ENCODE measurements at places on chromosomes 11 and 22.

DNA sequence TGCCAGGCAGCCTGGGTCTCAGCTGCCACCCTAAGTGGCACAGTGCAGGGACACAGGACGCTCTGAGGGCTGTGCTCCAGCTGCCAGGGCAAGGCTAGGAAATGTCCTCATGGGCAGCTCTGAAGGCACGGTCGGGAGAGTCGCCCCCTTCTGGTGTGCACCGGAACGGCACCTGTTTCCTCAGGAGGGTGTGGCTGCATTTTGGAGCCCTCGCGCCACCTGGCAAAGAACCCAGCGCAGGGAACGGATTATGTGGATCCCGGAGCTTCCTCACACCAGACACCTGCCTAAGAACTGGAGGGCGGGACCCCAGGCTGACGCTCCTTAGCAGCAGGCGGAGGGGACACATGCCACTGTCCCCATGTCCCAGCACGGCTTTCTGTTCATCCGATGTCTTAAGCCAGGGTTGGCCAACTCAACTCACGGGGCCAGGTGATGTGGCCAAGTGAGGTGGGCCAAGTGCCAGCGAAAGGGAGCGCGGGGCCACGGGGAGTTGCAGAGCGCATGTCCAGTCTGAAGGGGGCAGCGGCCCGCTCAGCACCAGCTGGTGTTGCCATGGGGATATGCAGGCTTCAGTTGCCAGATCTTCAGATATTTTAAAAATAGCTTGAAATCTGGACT is 5.1 kb upstream of the SLC22A8 start:
- DNase-seq = no peak

- DNase-seq = peak; percentile 90
Observed at GRCh38 chr11:131674051-131674755, 303.8 kb downstream of the NTM start.

DNA sequence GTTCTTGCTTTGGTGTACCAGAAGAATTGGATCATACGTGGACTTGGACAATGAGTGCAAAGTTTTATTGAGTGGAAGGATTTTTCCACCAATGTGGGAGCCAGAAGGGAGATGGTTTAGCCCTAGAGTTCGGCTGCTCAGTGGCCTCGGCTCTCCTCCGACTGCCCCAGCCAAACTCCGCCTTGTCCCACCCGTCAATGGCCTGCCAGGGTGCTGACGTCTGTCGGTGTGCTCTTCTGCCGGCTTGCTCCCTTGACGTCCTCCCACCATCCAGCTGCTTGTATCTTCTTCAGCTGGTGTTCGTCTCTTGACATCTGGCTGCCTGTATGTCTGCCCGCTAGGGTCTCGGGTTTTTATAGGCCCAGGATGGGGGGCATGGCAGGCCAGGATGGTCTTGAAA is 154.8 kb downstream of the APOL5 start:
- DNase-seq = no peak

GRCh38 chr22:20571531-20572007 is 64.2 kb downstream of the MED15 start:
- no peak for DNase-seq

GRCh38 chr11:112962579-112963367 is 1.6 kb downstream of the NCAM1 start:
- DNase-seq = peak; percentile 51

GRCh38 chr11:34363363-34364084 is 5.7 kb upstream of the ABTB2 start:
- no peak for DNase-seq

- DNase-seq = no peak
Observed at GRCh38 chr11:128550261-128550821, 37.0 kb downstream of the ETS1 start.

- DNase-seq = peak; percentile 10
Observed at GRCh38 chr11:126231725-126232459, 20.3 kb downstream of the FAM118B start.

DNA sequence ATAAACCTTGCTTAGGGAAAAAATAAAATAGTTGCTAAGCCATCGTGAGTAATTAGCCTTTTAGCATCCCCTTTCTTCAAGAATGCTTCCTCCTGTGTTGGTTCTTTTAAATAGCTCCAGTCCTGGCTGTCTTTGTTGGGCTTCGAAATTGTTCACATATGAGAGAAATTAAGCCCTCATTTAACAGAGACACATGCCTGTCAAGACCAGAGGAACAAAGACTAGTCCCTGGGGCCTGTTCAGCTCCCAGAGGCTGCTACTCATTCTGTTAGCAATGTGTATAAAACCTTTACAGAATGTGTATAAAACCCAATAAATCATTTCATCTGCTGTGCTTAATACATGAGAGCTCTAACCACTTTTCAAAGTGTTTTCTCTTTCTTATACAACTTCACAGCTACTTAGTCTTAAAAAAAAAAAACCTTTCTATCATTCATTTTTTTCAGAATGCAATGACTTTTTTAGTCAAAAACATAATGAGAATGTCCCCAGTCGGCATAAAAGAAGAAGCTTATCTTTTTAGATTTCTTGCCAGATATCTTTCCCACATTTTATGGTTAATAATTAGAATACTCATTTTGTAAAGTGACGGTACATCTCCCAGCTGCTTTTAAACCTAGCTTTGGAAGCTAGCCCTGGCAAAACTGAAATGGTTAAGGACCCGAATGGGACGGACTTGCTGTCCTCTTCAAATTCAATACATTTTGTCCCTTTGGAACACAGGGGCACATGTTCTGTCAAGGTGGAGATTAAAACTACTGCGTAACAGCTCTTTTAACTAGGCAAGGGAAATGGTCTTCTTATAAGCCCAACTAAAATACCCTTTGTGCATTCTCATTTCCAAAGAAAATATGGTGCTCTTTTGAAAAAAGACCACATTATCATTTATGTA is 186.1 kb downstream of the SOX6 start:
- DNase-seq = peak; percentile 92

- no peak for DNase-seq
Observed at GRCh38 chr22:24011735-24012068, 598 bp downstream of the CABIN1 start.

DNA sequence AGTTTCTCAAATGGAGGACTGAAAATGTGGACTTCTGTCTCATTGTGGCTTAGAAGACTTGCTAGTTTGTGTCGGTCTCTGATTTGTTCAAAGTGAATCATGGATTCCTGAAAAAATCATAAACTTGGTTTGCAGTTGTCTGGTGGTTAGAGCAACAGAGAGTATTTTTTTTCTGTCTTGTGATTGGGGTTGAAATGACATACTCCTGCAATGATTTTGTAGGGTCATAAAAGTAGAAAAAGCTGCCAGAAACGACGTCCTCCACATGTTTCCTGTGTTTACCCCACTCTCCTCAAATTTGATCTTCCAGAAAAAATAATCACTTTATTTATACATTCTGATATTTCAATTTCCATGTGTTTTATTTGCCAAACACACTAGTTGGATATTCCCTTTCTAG is 219.2 kb upstream of the PGR start:
- no peak for DNase-seq

DNA sequence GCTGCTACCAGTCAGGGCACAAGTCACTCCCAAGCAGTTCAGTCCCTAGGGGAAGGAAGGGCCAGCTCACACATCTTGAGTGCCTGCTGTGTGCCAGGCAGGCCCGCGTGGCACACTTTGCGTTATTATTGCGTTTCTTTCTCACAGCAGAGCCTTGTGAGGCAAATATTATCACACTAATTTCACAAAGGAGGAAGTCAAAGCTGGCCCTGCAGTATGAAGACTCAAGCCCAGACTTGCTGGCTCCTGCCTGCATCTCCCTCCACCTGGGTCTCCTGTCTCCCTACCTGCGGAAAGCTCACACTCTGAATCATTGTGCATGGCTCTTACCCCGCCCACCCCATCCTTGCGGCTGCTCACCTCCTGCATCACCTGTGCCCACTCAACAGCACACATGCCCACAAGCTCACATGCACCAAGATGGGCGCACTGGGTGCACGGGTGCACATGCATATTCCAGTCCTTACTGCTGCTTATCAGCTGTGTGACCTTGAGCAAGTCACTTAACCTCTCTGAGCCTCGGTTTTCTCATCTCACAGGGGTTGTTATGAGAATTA is 31.7 kb upstream of the P2RY2 start:
- no peak for DNase-seq

DNA sequence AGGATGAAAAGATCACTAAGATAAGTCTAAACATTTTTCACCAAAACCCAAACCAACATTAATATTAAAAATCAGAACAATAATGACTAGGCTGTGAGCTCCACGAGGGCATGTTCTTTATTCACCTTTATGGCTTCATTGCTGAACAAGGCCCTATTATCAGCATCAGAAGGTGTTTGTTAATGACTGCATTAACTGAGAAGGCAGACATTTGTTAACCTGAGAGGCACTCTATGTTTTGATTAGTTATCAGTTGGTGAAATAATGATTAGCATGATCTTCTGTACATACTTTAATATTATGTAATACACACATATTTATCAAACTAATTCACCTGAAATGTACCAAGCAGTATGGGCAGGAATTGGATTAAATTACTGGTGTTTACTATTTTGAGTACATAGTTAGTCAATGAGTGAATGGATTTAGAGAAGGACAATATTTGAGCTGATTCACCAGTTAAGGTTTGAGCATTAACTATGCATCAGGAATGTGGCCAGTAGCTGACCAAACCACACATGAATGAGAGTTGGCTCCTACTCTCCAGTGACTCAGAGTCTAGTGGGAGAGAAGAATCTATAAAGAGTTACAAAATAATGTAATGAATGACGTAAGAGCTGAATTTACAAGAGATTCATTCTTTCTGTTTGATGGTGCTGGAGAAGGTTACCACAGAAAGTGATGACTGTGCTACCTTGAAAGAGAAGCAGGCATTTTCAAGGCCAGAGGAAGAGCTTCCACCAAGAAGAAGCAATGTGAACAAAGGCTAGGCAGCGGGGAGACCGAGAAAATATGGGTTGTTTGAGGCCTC is 6.7 kb downstream of the IL18 start:
- DNase-seq = peak; percentile 99

- no peak for DNase-seq
Observed at GRCh38 chr11:86251345-86251744, 6.8 kb downstream of the EED start.

DNA sequence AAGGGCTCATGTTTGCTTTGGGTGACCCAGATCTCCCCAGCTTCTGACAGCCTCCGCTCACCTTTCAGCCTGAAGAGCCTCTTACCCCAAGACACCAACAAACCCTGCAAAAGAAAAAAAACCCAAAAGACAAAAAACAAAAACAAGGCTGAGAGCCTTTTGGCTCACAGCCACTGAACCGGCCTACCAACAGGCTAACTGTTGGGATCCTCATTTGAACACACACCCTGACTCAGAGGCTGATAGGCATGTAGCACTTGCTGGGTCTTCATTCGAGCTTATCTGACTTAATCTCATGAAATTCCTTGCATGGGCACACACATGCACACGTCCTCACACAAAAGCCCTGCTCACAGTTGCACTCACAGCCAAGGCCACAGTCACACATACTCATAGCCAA is 22.9 kb upstream of the TSKU start:
- no peak for DNase-seq

DNA sequence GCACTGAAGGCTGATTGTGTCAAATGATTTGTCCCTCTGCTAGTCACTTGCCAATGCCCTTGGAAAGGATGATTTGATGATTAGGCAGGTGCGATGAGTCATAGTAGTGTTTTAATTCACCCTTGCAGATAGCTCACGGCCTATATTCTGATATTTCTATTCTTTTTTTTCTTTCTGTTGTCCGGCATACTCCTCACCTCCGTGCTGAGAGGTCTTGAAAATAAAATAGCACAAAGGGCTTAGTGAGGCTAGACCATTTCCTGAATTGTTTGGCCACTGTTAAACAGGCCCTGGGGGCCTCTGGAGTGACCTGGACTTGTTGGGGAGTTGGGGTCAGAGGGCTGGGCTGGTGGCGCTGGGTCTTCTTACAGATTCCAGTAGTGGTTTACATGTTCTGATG is 99.8 kb downstream of the ZBTB16 start:
- no peak for DNase-seq

DNA sequence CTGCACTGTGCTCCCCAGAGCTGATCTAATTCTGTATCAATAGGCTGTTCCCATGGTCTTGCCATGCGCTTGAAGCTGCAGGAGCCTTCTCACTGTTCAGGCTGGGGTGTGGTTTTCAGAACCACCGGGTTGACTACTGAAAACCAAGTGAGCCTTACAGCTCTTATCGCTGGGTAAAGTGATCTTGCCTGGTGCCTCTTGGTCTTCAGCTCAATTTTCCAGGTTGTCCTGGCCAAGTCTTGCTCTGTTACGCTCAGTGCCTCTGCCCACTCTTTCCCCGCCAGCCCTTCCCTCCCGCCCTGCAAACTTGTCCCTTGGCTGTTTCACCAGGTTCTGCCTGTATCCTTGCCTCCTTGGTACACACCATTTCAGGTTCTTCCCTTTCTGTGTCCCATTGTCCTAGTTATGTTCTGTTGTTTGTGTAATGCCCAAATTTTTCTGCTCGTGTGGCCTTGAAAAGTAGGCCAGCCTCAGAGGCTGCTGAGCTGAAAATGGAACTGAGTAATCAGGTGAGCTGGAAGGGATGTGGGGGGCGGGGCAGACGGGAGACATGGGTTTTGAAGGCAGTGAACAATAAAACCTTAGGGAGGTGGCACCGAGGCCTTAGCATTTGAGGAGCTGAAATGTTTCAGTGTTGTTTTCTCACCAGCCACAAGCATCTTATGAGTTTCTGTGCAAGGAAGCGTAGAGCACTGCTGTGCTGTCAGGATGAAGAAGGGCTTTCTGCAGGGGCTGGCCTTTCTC is 11.2 kb downstream of the PEX26 start:
- no peak for DNase-seq

DNA sequence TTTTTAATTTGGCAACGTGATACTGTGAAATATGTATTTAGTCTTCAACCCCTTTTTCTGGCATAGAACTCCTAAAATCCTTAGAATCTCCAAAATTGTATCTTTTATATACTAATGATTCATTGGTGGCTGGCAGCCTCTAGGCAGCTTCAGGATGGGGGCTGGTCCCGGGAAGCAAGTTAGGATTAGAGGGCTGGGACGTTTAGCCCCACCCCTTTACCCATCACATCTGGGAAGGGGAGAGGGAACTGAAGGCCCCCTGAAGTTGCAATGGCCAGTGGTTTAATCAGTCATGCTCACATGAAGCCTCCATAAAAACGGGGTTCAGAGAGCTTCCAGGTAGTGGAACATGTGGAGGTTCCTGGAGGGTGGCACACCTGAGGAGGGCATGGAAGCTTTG is 7.1 kb downstream of the IL17RA start:
- no peak for DNase-seq

- DNase-seq = no peak
Observed at GRCh38 chr11:59728154-59728553, 14.5 kb upstream of the OR10V1 start.

GRCh38 chr11:93850594-93851018 is at the start of gene VSTM5:
TSS of gene VSTM5 (minus strand) at chr11:93850618. CDS start at chr11:93850502, 116 bp downstream.
- no peak for DNase-seq
